ENCODE measurements at places on chromosomes 4 and X. TPM values are rescaled to one million over a fixed set of nuclear protein-coding genes. Genes with fewer than 3 reads are reported as not detected.

DNA sequence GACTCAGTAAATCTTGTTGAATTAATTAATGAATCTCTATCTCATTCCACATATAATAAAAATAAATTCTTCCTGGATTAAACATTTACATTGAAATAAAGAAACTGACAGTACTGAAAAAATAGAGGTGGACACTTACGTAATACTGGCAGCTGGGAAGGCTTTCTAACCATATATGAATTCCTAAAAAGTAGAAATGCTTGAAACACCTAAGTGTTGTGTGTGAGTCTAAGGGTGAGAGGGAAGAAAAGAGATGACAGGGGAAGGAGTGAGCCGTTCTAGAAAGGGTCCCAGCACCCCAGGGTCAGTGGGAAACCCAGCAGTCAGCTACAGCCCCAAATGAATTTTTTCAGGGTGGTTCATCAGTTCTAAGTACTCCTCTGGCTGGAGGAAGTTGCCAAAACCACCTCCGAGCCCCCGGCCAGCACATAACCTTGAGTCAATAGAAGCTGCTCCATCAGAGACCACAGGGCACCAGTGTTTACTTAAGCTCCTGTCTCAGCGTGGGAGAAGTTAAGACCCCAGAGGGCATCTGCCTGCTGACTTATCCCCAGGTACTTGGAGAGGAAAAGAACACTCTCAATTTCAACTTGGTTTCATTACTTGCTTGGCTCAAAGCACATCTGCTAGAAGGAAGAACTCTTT is 18.3 kb downstream of the GAB3 start:
- no peak for DNase-seq
- peak overlapping the region; percentile 46 for H3K27ac ChIP-seq
- no peak overlapping the region for H3K4me3 ChIP-seq

DNA sequence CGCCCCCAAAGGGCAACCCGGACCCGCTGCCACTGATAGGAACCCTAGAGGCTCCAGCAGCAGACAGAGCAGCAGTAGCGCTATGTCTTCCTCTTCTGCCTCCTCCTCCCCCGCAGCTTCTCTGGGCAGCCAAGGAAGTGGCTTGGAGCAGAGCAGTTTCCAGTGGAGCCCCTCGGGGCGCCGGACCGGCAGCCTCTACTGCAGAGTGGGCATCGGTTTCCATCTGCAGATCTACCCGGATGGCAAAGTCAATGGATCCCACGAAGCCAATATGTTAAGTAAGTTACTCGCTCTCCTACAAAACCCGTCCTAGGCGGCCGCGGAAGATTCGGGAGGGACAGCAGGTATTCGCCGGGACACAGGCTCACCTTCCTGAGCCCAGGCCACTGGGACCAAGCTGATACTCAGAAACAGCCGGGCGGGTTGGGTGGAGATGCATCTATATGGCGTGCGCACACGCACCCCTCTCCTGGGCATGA is 477 bp downstream of the FGF5 start:
- no peak overlapping the region for H3K4me3 ChIP-seq
- DNase-seq, result no peak
- no peaks in the 10 kb centered on the region for H3K36me3 ChIP-seq
- H3K27me3 ChIP-seq, result peaks cover 24% of the 10 kb centered on the region

GRCh38 chr4:13580036-13580435 is 35.7 kb upstream of the NKX3-2 start:
- H3K4me3 ChIP-seq, result no peak overlapping the region
- H3K27ac ChIP-seq, result no peak overlapping the region
- peaks cover 66% of the 10 kb centered on the region for H3K36me3 ChIP-seq
- no peaks in the 10 kb centered on the region for H3K27me3 ChIP-seq

GRCh38 chr4:145937971-145938611 is 532 bp downstream of the ZNF827 start:
- H3K4me1 ChIP-seq, result peaks cover 15% of the 10 kb centered on the region
- peak overlapping the region; percentile 43 for H3K4me3 ChIP-seq
- H3K27ac ChIP-seq, result peak overlapping the region; percentile 66

DNA sequence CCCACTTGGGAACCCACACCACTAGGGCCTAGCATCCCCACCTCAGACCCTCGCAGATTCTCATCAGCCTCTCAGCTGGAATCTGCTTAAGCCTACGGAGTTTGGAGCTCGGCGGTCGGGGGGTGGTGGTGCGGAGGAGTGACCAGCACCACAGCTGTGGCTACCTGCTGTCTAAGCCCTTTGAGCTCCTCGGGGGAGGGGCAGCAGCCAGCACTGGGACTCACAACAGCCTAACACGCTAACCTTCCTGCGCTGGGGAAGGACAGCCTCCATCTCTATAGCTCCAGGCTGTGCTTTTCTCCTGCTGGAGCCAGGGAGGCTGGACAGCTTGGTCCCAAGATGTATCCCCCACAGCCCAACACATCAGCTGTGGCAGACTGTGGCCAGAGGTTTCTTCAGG is 281.5 kb downstream of the USP46 start:
- DNase-seq, result no peak
- H3K27me3 ChIP-seq, result no peaks in the 10 kb centered on the region
- H3K27ac ChIP-seq, result no peak overlapping the region
- no peak overlapping the region for H3K4me3 ChIP-seq
- H3K36me3 ChIP-seq, result no peaks in the 10 kb centered on the region

DNA sequence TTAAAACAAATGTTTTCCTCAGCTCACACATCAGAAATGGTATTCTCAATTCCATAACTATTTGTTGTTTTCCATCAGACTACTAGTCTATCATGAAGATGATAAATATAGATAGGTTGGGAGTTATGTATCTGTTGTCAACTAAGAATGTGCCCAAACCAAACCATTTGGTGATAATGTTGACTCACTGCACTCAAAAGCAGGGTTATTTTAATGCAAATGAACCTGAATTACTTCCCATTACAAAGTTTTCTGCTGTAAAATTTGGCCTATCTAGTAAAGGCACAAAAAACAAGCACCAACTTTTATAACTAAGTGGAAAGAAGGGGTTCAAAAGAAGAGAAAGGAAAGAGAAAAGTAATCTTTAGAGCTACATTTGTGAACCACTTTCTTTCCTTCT is 93.5 kb downstream of the TBCK start:
- H3K4me1 ChIP-seq, result no peaks in the 10 kb centered on the region
- no peak overlapping the region for H3K4me3 ChIP-seq
- no peaks in the 10 kb centered on the region for H3K27me3 ChIP-seq
- H3K36me3 ChIP-seq, result peaks cover 4% of the 10 kb centered on the region
- no peak overlapping the region for H3K27ac ChIP-seq
- no peak for DNase-seq

GRCh38 chr4:120703908-120704307 is 218.6 kb downstream of the PRDM5 start:
- no peak overlapping the region for H3K4me3 ChIP-seq
- no peak overlapping the region for H3K27ac ChIP-seq
- DNase-seq, result no peak
- H3K4me1 ChIP-seq, result no peaks in the 10 kb centered on the region
- H3K36me3 ChIP-seq, result no peaks in the 10 kb centered on the region

- H3K4me3 ChIP-seq, result no peak overlapping the region
- no peaks in the 10 kb centered on the region for H3K27me3 ChIP-seq
- DNase-seq, result no peak
- no peaks in the 10 kb centered on the region for H3K4me1 ChIP-seq
- H3K36me3 ChIP-seq, result no peaks in the 10 kb centered on the region
These were observed 624.3 kb upstream of the EPHA5 start for GRCh38 chr4:66294638-66295037.

DNA sequence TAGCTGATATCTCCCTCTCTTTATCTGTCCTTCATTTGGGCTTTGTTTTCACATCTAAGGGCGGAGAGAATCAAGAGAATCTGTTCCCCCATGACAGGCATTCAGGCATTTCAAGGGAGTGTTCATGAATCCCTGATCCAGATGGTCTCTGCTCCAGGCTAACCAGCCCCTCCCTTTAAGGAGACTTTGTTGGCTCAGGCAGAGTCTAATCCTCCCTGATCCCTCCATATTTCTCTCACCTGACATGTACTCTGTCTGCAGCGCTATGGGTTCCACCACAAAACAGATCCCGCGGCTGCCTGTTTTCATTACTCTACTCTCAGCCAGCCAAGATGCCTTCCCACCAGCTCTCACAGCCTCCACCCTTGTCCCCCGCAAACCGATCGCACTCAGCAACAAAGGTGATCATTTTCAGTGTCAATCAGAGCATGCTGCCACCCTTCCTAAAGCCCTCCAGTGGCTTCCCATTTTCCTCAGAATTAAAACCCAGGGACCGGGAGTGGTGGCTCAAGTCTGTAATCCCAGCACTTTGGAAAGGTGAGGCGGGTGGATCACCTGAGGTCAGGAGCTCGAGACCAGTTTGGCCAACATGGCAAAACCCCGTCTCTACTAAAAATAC is 30.3 kb upstream of the SLC2A9 start:
- no peaks in the 10 kb centered on the region for H3K36me3 ChIP-seq
- H3K27ac ChIP-seq, result no peak overlapping the region
- H3K27me3 ChIP-seq, result no peaks in the 10 kb centered on the region
- H3K4me1 ChIP-seq, result no peaks in the 10 kb centered on the region
- no peak overlapping the region for H3K4me3 ChIP-seq

DNA sequence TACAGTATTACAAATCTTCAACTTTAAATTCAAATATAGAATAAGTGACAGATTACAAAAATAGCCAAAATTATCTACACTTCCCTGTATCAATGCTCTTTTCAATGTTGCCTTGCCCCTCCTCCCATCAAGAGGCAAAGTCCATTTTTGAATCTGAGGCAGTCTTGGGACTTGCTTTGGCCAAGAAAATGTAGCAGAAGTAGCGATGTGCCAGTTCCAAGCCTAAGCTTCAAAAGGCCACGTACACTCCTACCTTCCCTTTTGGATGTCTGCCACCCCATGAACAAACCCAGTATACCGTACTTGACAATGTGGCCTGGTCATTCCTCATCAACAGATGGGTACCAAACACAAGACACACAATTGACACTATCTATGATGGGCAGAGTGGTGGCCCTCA is 24.1 kb downstream of the SEC24D start:
- no peak overlapping the region for H3K4me3 ChIP-seq
- H3K4me1 ChIP-seq, result no peaks in the 10 kb centered on the region
- peaks cover 43% of the 10 kb centered on the region for H3K36me3 ChIP-seq
- no peaks in the 10 kb centered on the region for H3K27me3 ChIP-seq
- H3K27ac ChIP-seq, result no peak overlapping the region
- DNase-seq, result no peak

- no peaks in the 10 kb centered on the region for H3K27me3 ChIP-seq
- H3K36me3 ChIP-seq, result no peaks in the 10 kb centered on the region
- no peak overlapping the region for H3K4me3 ChIP-seq
These were observed 16.7 kb upstream of the ANKRD17 start for GRCh38 chr4:73275318-73275654.

GRCh38 chrX:17706676-17707075 is 30.6 kb upstream of the SCML1 start:
- H3K4me3 ChIP-seq, result no peak overlapping the region
- H3K36me3 ChIP-seq, result no peaks in the 10 kb centered on the region
- no peaks in the 10 kb centered on the region for H3K27me3 ChIP-seq
- H3K4me1 ChIP-seq, result no peaks in the 10 kb centered on the region
- no peak overlapping the region for H3K27ac ChIP-seq
- no peak for DNase-seq

DNA sequence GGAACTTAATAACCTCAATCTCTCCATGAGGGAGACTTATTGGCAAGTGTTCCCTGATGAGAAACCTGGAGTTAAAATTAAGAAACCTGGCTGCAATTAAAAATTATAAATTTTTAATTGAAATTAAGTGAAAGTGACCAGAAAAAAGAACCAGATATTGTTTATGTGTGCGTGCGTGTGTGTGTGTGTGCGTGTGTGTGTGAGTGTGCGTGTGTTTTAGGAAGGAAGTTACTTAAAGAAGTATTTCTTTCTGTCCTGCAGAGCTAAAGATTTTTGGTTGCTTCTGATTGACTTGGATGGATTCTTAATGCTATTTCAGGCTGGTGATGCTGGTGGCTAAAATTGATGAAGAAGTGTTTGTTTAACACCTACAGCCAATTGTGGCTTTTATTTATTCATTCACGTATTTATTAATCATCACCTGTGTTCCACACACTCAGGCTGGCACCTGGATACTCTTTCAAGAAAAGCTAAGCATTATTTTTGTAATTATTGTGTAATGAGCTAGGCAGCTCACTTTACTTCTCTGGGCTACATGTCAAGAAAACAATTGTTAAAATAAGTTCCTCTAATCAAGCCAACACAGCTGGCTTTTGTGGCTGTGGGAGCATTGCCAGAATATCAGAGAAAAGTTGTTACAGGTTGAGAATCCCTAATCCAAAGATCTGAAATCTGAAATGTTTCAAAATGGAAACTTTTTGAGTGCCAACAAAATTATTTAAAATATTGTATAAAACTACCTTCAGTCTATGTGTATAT is 68.5 kb downstream of the CEP44 start:
- no peak overlapping the region for H3K27ac ChIP-seq
- no peaks in the 10 kb centered on the region for H3K36me3 ChIP-seq
- no peak overlapping the region for H3K4me3 ChIP-seq
- no peak for DNase-seq
- H3K4me1 ChIP-seq, result no peaks in the 10 kb centered on the region
- no peaks in the 10 kb centered on the region for H3K27me3 ChIP-seq

- no peak for DNase-seq
- no peaks in the 10 kb centered on the region for H3K4me1 ChIP-seq
- H3K4me3 ChIP-seq, result no peak overlapping the region
- H3K27me3 ChIP-seq, result no peaks in the 10 kb centered on the region
- H3K36me3 ChIP-seq, result no peaks in the 10 kb centered on the region
- no peak overlapping the region for H3K27ac ChIP-seq
These were observed 49.7 kb downstream of the TLL1 start for GRCh38 chr4:165922747-165923146.

GRCh38 chrX:42149765-42150164 is 226.4 kb upstream of the CASK start:
- no peak overlapping the region for H3K27ac ChIP-seq
- no peak for DNase-seq
- H3K4me3 ChIP-seq, result no peak overlapping the region

DNA sequence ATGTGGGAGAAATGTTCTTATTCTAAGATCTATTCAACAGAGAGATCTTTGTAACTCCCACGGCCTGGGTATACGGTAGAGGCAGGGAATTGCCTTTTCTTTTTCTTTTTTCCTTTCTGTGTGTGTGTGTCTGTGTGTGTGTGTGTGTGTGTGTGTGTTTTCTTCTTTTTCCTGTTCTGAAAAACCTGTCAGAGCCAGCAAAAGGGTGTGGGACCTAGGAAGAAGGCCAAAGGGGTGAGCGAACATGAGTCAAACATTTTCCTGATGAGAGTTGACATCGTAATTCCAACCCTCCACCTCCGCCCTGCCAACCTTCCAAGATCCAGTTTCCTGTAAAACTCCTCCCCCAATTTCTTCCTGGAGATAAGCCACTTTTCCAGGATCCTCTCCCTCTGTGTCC is 2.8 kb upstream of the CHIC2 start:
- no peaks in the 10 kb centered on the region for H3K27me3 ChIP-seq
- no peak for DNase-seq
- no peak overlapping the region for H3K27ac ChIP-seq

GRCh38 chr4:65624651-65625050 is 45.6 kb downstream of the EPHA5 start:
- H3K4me1 ChIP-seq, result no peaks in the 10 kb centered on the region
- H3K27me3 ChIP-seq, result no peaks in the 10 kb centered on the region
- no peak overlapping the region for H3K27ac ChIP-seq
- no peaks in the 10 kb centered on the region for H3K36me3 ChIP-seq
- DNase-seq, result no peak
- H3K4me3 ChIP-seq, result no peak overlapping the region

GRCh38 chrX:69948276-69948797 is 101.4 kb downstream of the AWAT2 start:
- no peak overlapping the region for H3K27ac ChIP-seq
- no peaks in the 10 kb centered on the region for H3K36me3 ChIP-seq
- no peak for DNase-seq
- no peaks in the 10 kb centered on the region for H3K4me1 ChIP-seq
- no peak overlapping the region for H3K4me3 ChIP-seq
- no peaks in the 10 kb centered on the region for H3K27me3 ChIP-seq

The TMEM175 gene
- total RNA-seq, result 45.7 TPM

The INTS12 gene
- total RNA-seq, result 17.5 TPM

The PCSK1N gene
- total RNA-seq, result 6.4 TPM

The WDR17 gene
- 0.42 TPM for total RNA-seq

Measured in CD4-positive, alpha-beta memory T cell (primary cell).